ENCODE measurements at places on chromosomes 2 and 18.

DNA sequence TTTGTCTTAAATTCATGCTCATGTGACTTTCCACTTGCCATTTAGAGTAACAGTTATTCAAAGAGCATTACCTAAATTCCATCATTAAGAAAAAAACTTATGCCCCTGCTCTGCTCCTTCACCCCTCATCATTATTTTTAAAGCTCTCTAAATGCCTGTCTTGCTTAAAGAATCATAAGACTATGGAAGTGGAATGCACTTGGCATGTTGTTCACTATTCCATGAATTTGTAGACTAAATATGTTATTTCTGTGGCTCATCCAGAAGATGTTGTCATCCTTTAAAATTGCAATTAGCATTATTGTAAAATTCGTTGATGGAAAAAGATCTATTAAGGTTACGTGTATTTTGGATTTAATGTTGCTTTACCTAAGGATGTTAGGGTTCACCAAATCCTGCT is 61.8 kb downstream of the FMNL2 start:
- DNase-seq = no peak

DNA sequence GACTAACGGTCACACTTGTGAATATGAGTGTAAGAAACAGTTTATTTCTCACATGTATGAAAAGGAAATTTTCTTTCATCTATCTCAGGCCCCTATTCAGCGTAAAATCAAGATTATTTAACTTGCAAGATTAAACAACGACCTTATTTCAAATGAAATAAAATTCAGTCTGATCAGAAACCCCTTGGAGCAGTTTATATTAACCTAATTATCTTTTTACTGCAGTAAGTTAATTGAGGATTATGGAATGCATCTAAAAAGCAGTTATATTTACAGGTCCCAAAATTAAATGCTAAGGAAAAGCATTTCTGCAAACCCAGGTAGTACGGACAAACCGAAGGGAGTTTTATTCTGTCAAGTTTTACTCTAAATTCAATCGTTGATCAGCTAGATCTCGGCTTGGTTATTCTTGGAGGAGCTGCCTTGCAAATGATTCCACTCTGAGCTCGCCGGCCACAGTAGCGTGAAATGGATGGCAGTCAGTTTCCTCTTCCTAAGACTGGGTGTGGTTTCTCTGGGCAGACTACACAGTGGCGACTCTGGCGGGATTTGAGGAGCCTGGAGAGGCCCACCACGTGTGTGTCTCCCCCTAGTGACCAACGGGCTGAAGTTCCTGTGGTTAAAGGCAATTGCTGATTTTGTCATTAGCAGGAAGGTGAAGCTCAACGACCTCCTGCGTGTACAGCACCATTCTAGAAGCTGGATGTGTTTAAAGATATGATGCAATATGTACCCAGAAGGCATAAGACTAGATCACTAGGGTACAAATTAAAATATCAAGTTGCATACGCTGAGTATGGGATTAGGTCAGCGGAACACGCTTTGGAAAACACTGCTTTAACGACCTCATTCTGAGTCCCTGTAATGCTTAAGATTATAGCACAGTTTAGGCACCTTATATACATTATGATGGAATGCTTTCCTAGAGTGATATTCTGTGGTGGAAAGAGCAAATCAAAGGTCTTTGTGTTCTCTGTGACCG is 36.4 kb downstream of the PRKRA start:
- peak; percentile 98 for DNase-seq

- no peak for DNase-seq
Observed at GRCh38 chr2:127598711-127599110, 47.2 kb upstream of the GPR17 start.

GRCh38 chr2:161983866-161984265 is 90.1 kb downstream of the DPP4 start:
- no peak for DNase-seq

- DNase-seq = no peak
Observed at GRCh38 chr2:234480337-234480736, 16.5 kb downstream of the ARL4C start.

DNA sequence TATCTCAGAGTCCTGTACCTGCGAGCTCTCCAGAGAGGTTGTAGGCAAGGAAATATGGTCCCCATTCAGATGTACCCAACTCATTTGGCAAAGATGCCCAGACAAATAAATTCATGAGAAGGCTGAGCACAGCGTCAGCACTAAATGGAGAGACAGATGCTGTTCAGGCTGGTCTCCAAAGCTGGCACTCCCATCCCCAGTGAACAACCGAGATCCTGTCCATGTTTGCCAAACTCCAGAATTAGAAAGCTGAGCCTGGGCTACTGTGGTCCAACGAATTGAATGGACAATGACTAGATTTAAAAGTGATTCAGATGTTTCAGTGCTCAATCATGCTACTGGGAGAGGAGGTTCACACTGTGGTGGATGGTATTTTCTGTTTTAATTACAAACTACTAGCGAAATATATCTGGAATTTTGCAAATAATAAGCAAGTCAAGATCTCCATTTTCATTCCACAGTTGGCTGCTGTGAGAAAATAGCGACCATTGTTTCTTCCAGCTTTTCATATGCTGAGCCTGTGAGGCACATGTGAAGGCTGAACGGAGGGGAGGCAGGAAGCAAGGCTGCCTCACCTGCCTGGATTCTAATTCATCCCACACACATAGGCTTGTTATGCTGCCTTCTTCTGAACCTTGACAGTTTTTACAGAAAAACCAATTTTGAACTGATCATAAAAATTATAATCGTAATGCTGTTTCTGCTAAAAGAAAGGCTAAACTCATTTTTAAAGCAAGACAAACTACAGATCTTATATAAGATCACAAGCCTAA is 22.6 kb upstream of the DAPL1 start:
- DNase-seq = no peak

- no peak for DNase-seq
Observed at GRCh38 chr2:29388071-29388470, 272.9 kb downstream of the CLIP4 start.

DNA sequence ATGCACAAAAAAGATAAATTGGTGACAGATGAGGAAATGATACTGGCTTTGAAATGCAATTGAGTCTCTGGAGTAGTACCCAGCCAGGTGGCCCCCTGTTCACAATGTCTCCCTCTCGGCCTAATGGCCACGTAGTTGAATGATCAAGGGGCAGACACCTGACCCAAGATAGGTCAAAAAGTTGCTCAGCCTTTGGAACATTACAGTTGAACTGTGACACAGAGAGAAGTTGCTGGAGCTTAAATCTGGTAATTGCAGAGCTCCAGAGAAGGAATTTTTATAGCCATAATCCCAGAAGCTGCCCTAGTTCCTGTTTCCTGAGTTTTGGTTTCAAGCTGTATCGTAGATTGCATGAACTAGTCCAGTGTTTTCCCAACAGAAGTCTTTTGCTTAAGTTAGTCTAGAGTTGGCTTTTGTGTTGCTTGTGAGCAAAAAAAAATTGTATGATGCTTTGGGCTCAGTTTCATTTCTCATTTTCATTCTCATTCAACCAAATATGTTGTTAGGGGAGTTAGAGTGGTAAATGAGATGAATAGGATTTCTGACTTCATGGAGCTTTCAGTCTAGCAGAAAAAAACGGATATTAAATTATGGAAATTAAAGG is 117.9 kb downstream of the CSRNP3 start:
- peak; percentile 86 for DNase-seq

- no peak for DNase-seq
Observed at GRCh38 chr2:13681936-13682335, 950.6 kb upstream of the LRATD1 start.

DNA sequence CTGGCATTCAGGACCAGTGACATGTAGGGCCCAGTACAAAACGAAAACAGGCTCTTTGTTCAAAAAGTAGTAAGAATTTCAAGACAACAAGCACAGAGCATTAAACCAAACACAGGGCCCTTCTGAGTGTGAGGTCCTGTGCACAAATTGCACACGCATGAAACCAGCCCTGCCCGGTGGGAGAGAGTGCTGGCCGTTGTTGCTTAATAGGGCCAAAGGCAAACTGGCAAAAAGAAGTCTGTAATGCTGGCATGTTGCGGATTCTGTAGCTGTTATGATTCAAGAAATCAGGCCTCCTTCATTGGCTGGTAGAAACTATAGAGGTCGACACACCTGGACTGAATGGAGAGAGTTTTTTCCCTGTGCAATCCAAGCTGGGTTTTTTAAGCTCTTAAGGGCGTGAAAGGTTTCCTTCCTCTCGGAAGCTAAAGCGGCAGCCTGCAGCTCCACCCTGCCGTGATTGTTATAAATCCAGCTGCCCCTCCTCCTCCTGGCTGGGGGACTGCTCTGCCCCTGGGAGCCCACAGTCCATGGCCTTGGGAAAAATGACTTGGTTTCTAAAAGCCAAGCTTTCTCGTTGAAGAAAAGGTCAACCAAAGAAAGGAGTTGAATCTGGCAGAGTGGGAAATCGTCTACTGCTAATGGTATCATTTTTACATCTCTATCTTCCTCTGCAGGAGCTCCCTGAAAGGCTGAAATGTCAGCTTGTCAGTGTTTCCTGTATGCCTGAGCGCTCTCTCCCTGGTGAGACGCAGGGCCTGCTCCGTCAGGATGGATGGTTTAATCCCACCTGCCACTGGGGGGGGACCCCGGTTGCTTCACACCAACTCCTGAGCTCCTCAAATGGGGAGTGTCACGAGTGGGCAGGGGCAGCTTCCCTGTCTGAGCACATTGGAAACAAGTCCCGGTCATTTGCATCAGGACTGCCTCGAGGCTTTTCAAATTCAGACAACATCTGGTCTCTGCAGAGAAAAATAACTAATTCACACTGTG is 143.6 kb downstream of the ALPK2 start:
- peak; percentile 14 for DNase-seq

GRCh38 chr2:238259061-238260020 is 19.5 kb upstream of the HES6 start:
- DNase-seq = no peak

DNA sequence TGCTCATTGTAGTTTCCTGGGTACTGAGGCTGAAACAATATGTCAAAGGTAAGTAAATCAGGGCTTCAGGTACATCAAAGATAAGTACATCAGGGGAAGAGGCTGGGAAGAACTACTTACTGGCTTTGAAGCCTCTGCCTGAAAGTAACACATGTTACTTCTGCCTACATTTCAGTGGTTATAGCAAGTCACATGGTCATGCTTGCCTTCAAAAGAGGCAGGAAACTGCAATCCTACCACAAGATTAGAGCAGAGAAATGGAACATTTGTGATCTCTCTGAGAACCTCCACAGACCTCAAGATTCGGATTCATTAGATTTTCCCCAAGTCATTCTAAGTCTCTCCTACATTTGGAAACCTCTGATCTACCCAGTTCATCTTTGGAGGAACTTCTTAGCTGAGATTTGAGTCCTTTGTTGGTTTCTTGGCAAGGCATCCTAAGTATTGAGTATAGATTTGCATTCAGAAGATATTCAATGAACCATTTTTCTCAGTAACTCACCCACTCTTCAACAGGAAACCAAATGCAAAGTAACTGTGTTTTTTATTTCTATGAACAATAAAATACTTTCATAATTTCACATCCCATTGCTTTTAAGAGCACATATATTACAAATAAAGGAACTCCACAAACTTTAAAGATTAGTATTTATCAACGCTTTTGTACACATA is 48.5 kb upstream of the CCDC195 start:
- DNase-seq = no peak

DNA sequence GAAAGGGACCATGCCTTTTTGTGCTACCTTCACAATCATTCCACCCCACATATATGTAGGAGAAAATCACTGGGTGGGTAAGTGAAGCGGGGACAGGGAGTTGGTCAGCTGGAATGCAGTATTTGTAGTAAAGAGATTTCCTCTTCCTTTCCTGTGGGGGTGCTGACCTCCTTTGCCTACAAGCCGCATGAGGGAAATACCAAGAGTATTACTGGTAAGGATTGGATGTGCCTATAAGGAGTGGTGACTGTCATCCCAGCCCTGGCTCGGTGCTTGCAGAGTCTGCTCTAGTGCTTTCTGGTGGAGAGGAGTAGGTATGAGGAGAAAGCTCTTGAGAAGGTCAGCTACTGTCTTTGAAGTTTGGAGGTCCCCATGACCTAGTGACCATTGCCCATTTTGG is 324.6 kb downstream of the HRH4 start:
- no peak for DNase-seq

GRCh38 chr2:41129988-41130387 is 678.1 kb upstream of the SLC8A1 start:
- no peak for DNase-seq

DNA sequence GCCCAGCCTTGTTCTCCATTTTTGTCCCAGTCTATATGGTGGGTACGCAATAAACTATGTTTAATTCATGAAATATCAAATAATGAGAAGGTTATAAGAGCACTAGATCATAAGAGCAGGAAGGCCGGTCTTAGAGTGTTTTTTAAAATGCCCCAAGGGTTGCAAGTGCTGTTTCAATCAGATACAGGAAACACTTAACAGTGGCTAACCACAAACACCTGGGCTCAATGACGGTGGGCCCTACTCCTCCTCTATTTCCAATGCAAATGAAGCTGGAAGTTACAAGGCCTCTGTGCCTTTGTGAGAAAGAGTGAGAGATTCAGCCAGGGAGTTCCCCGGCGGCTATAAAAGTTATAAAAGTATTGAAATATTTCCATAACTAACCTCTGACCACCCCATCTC is 18.9 kb upstream of the WDR33 start:
- no peak for DNase-seq

- no peak for DNase-seq
Observed at GRCh38 chr2:84297155-84297554, 161.9 kb downstream of the SUCLG1 start.

GRCh38 chr18:12318334-12318697 is 10.3 kb downstream of the TUBB6 start:
- DNase-seq = no peak

DNA sequence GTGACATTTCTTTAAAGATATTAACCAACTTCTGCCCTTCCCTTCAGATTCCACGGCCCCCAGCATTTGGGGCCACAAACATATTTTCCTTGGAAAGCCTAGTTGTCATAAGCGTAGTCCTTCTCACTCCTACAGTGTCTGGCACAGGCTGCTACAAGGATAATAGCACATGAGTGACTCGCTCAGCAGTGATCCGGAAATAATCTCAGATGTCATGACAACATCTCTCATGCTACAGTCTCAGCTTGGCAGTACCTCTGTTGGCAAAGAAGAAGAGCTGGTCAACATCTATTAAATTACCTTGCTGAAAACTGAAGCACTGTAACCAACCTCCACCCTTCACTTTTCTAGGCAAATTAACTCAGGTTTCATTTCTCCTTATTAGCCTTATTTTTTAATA is 351.7 kb downstream of the RAD51AP2 start:
- peak; percentile 24 for DNase-seq

GRCh38 chr2:38489846-38490245 is 112.8 kb upstream of the ATL2 start:
- no peak for DNase-seq

DNA sequence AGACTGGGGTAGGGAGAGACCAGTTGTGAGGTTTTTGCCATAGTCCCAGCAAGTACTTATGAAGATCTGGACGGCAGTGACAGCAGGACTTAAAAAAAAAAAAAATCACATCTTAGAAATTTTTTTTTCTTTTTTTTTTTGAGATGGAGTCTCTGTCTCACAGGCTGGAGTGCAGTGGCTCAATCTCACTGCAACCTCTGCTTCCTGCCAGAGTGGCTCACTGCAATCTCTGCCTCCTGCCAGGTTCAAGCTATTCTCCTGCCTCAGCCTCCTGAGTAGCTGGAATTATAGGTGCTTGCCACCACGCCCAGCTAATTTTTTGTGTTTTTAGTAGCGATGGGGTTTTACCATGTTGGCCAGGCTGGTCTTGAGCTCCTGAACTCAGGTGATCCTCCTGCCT is 22.4 kb upstream of the STAT4 start:
- no peak for DNase-seq

Data from A673 (cell line).